Left ventricle myocardium inferior (tissue), 1 donor: ENCODE measurements at places on chromosomes 4 and X. TPM values are rescaled to one million over a fixed set of nuclear protein-coding genes. Genes with fewer than 3 reads are reported as not detected.

GRCh38 chrX:153638436-153639176, 8.4 kb upstream of the DUSP9 start:
- no peak for DNase-seq

- no peak for DNase-seq
Measured at GRCh38 chr4:186737427-186737826, 13.8 kb upstream of the FAT1 start.

DNA sequence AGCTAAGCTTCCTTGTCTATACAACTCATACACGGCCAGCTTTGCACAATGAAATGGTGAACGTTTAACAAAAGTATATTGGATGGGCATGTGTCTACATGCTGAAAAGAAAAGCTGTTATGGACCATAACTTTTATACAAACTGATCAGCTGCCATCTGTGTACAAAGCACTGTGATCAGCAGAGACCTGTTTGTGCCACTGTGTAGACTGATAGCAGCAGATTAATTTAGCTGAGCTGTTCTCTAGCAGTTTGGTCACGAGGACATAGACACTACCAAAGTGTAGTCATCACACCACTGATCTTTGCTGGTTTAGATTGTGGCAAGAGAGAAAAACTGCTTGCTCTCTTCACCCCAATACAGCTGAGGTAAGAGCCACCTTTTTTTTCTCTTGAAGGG, 124.5 kb downstream of the RAPGEF2 start:
- DNase-seq = no peak

DNA sequence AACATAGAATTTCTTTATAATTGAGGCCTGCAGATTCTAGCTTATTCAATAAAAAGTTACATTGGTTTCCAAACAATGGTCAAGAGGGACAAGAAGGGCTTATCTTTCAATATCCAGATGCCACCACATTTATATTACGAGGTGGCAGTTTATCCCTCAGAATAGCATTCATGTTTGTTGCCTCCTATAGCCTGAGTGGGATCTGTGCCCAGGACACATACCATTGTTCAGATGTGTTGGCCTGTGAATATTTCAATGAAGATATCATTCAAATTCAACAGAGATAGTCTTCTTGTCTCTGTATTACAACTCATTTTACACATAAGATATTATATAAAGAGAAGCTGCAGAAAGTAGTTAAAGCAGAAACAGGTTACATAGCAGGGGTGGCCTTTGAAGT, 20.5 kb downstream of the GLRB start:
- DNase-seq = no peak

DNA sequence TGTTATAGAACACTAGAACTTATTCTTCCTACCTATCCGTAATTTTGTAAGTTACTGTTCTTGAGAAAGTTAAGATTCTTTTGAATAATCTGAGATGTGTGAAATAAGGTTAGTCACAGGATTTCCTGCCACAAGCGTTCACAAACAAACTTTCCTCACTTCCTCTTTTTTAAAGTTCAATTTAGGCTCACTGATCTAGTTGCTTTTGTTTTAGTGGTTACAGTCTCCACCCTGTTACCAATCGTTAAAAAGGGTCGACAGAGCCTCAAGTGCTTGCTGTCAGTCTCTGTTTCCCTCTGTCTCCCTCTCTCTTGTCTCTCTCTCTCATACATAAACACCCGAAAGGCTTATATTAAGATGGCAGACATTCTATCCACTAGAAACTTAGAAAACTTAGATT, 35.9 kb upstream of the STK26 start:
- DNase-seq = no peak

GRCh38 chrX:36314303-36314702, 394.8 kb downstream of the CFAP47 start:
- DNase-seq = no peak

DNA sequence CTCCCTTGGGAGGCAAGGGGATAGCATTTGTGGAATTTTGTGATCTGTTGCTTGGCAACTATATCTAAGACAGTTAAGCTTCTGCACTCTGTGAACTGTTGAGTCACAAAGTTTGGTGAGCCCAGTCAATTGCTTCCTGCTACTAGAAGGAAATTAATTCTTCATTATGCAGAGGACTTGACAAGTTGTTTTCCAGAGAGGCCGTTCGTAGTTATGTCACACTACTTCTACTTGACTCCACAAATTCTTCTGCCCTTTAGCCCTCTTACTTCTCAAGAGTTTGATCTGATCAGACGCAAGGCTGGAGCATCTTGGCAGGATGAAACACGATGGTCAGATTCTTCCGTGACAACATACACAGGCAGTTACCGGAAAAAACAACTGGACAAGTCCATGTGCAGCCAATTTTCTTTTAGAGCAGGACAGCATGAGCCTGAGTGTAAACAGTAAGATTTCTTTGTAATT, at the start of gene C4orf51:
TSS of gene C4orf51 (plus strand) at position 156 of the 465 bp plus-strand sequence. CDS start at position 214, 58 bp downstream.
- DNase-seq = no peak

GRCh38 chrX:104995546-104995945, 224.9 kb downstream of the TEX13A start:
- no peak for DNase-seq

DNA sequence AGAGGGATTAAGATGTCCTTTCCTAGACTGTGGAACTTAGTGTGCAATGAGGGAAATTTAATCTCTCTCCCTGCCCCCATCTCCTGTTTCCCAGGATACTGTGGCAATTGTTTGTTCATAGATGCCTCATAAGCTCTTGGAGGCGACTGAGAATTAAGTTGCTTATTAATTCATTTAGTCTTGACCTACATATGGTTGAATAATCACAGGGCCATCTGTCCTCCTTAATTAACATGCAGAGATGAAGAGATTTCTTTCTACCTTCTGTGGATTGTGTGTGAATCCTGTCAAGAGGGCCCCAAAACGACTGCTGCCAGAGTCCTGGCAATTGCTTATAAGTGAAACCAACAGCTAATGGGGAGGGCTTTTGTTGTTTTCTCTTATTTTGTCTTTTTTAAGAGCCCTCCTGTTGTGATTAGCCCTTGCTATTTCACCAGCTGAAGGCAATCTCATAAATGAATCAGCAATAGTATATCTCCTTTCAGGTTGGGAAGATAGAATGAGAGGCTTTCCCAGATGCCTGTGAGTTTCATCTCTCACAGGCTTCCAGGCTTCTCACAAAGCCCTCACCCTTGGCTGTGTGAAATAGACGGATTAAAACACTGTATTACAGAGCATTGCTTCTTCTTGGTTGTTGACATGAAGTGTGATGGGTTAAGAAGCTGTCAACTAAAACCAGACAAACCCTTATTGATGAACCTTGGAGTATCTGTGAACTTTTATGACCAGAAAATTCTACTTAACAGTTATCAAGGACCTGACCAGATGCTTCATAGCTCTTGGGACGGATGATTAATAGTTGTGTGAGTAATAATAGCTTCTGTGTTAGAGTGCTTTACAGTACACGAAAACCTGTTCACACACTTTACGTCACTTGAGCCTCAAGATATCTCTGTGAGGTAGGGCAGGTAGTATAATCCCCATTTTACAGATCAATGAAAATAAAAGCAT, 58.5 kb downstream of the PGRMC2 start:
- DNase-seq = no peak

DNA sequence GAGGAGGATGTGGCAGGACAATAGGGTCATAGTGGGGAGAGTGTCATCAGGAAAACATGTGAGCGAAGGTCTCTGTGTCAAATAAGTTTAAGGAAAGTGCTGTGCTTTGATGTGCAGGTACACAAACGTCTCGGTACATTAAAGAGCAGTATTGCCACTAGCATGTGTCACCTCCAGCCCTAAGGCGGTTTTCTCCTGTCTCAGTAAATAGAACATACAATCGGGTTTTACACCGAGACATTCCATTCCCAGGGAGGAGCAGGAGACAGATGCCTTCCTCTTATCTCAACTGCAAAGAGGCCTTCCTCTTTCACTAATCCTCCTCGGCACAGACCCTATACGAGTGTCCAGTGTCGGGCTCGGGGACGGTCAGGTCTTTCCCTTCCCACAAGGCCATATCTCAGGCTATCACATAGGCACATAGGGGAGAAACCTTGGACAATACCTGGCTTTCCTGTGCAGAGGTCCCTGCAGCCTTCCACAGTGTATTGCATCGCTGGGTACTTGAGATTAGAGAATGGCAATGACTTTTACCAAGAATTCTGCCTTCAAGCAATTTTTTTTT, 684.5 kb downstream of the PDHA2 start:
- DNase-seq = no peak

- no peak for DNase-seq
Measured at GRCh38 chr4:152206646-152207377, 329.1 kb downstream of the FBXW7 start.

GRCh38 chr4:6107886-6108285, 89.7 kb upstream of the C4orf50 start:
- DNase-seq = no peak

DNA sequence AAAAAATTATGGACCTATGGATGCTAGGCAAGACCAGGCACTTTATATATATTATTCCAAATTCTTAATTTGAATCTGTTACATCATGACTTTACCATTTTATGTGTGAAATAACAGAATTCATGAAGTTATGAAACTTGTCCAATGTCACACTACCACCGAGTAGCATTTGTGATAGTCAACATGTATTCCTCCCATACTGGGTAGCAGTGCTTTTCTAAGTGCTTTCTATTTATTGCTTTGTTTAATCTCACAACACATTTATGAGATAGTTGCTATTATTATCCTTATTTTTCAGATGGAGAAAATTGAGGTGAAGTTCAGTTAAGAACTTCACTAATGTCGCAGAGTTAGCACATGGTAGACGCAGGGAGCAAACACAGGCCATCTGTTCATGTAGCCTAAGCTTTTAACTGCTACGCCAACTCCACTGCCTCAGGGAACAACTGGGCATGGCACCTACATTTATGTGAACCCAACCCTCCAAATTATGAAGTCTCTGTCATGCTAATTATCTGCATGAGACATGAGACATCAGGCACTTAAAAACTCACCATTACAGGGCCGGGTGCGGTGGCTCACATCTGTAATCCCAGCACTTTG, 20.8 kb downstream of the GUCY1A1 start:
- no peak for DNase-seq

DNA sequence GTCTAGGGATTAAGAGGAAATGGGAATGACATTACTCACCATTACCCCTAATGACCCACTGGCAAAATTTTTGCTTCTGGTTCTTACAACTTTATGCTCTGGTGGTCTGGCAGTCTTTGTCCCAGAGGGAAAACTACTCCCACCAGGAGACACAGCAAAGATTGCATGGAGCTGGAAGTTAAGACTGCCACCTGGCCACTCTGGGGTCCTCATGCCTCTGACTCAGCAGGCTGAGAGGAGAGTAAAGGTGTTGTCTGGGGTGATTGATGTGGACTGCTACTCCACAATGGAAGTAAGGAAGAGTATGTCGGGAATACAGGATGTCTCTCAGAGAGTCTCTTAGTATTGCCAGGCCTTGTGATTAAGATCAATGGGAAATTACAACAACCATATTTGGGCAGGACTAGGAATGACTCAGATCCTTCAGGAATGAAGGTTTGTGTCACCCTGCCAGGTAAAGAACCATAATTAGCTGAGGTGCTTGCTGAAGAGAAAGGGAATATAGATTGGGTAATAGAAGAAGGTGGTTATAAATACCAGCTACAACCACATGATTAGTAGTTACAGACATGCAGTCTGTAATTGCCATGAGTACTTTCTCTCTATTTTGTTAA, 215.5 kb downstream of the GPAT3 start:
- DNase-seq = no peak

DNA sequence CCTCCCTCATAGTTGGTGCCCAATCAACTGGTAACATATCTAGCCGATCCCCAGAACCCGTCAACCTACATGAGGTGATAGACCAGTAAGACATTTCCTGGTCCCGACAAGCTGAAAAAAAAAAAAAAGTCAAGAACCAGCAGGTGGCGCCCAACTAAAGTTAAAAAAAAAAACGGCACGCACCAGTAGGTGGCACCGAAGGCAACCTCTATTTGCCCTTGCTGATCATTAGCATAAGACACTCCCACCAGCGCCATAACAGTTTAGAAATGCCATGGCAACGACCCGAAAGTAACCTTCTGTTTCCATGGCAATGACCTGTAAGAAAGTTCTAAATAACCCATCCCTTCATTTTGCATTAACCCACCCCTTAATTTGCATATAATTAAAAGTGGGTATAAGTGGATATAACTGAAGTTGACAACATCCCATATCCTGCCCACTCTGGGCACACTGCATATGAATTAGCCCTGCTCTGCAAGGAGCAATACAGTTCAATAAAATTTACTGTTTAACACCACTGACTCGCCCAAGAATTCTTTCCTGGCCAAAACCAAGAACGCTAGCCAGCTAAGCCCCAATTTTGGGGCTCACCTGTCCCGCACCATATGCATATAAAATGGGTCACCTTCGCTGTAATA, 83.9 kb upstream of the SPANXB1 start:
- no peak for DNase-seq

DNA sequence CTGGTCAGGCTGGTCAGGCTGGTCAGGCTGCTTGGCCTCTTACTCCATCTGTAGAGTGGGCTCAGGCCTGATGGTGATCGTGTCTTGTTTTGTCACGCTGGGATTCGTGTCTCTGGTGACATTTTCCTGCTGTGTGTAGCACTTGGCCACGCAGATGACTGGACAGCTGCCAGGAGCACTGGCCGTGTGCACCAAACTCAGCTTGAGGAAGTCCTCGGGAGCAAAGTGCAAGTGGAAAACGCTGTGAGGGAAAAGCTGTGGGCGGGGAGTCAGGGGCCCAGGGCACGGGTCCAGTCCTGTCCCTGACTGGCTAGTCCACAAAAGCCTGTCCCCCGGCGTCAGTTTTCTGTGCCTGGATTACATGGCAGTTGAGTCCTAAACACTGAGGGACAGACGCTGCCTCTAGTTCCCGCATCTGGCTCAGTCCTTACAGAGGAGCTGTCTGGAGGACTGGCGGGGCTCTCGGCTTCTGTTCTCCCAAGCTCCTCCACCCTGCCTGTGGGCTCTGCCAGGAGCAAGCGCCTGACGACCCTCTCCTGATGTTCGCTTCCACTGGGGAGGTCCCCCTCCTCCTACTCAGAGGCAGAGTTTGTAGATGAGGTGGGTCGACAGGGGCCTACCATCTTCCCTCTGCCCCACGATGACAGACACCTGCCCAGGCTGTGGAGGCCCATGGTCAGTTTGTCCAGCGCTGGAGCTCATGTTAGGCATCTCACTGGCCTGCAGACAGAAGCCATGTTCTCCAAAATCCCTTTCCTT, 35.9 kb upstream of the GRPEL1 start:
- peak; percentile 81 for DNase-seq

DNA sequence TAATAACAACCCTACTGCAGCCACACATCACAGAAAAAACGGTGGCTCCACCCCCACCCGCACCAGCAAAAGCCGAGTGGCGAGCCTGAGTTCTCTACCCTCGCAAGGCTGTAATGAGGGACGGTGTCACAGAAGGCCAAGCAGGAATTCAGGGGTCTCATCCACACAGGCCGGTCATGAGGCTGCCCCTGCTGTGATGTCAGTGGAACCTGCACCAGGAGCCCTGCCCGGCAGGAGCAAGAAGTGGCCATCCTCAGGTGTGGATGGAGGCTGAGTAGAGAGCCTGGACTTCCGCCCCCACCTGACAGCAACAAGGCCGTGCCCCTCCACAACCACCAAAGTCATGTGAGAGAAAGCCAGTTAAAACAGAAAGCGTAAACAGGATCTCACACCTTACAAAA, 20.6 kb downstream of the LYAR start:
- DNase-seq = no peak

- peak; percentile 67 for DNase-seq
Measured at GRCh38 chr4:75672461-75673026, 667 bp downstream of the G3BP2 start.

RP2 gene
- 3.3 TPM for total RNA-seq

HSD17B13 gene
- total RNA-seq = 0.08 TPM

GAGE13 gene
- not detected for total RNA-seq

H2BW2 gene
- total RNA-seq = not detected

FGG gene
- not detected for total RNA-seq

CNGA1 gene
- total RNA-seq = not detected

SEPTIN6 gene
- 5.6 TPM for total RNA-seq

NRK gene
- total RNA-seq = 2.7 TPM
